T follicular helper cell (primary cell): ENCODE measurements at places on chromosomes 7 and 10.

DNA sequence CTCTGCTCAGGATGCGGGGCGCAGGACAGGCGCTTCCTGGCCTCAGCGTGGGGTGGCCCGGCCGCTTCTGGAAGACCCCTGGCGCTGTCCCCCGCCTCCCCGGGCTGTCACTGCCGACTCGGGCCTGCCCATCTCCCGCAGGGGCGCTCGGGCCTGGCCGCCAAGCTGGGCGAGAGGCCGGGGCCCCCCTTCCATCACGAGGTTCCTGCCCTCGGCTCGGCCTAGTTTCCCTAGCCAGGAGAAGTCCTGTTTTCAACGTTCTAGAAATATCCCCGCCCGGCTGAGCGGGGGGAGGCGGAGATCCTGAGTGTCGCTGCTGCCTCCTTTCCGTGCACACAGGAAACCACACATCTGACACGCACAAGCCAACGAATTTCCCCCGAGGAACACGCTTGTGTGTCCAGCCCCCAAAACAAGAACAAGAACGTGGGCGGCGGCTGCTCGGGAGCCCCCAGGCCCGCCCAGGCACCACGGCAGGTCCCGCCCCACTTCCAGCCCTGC, 33.7 kb downstream of the AP5Z1 start:
- no peak for DNase-seq

DNA sequence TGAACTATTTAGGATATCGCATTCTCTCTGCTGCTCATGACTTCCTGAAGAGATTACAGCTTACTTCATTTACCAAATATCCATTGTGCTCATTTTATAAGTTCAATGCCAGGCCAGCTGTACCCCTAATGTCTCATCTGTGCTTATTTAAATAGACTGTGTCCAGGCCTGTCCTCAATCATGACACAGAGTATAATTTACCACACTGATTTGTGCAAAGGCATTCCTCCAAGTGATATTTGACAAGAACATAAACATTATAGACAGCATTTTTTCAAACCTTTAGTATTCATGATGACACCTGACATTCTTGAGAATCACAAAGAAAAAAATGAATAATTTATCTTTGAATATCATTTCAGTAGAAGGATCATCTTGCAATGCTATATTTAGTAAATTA, 260.1 kb upstream of the SEMA3D start:
- no peak for DNase-seq

DNA sequence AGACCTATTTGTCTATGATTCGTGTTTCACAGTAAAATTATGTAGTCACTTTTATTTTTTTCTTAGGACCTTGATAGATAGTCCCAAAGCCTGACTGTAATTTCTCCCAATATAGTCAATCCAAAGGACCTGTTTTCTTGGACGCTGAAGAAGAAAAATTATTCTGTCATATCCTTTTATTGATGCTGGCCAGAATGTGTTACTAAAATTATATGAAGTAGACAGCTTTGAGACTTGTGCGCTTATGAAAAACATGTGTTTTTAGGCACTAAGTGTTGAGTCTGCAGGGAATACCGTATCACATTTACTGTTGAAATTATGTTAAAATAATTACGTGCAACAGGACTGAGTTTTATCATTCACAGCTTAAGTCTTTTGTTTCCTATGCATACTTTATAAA, 17.9 kb downstream of the TES start:
- no peak for DNase-seq

GRCh38 chr7:151327659-151328058, 14.0 kb upstream of the NUB1 start:
- no peak for DNase-seq

GRCh38 chr7:3107889-3108570, 64.4 kb upstream of the CARD11 start:
- no peak for DNase-seq

GRCh38 chr7:43791665-43792064, 33.2 kb downstream of the BLVRA start:
- DNase-seq = no peak

- no peak for DNase-seq
Observed at GRCh38 chr10:6296828-6297251, 94.1 kb downstream of the PFKFB3 start.

DNA sequence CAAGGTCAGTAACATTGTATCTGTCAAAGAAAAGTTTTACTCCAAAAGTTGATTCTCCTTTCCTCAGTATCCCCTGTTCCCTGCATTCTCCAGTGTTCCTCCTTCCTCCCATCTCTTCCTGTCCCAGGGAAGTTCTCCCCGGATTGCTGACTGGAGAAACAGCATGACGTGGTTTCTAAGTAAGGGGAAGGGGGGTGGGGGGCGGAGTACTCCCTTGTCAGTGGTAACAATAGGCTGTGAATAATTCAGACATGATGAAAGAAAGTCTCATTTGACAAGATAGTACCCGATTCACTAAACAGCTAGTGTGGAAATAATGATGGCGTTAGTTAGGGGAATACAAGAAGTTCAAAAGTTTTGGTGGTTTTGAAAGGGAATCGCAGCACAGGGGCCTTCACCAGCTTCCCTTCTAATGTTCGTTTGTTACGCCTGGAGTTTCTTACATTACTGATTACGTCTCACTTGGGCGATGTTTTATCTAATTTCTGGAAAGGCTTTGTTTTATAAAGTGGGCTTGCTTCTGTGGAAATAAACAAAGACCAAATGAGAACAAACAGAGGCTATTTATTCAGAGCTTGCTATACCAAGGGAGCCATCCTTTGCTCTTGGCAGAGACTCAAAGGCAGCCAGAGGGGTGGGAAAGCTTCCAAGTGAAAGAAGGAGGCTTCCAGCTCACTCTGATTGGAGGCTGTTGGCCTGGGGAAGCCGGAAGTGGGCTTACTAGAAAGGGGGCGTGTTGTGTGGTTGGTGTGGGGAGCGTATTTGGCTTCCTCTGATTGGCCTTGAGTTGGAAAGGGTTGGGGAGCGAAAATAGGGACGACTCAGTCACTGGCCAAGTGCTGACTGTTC, 453.7 kb downstream of the SDK1 start:
- no peak for DNase-seq

DNA sequence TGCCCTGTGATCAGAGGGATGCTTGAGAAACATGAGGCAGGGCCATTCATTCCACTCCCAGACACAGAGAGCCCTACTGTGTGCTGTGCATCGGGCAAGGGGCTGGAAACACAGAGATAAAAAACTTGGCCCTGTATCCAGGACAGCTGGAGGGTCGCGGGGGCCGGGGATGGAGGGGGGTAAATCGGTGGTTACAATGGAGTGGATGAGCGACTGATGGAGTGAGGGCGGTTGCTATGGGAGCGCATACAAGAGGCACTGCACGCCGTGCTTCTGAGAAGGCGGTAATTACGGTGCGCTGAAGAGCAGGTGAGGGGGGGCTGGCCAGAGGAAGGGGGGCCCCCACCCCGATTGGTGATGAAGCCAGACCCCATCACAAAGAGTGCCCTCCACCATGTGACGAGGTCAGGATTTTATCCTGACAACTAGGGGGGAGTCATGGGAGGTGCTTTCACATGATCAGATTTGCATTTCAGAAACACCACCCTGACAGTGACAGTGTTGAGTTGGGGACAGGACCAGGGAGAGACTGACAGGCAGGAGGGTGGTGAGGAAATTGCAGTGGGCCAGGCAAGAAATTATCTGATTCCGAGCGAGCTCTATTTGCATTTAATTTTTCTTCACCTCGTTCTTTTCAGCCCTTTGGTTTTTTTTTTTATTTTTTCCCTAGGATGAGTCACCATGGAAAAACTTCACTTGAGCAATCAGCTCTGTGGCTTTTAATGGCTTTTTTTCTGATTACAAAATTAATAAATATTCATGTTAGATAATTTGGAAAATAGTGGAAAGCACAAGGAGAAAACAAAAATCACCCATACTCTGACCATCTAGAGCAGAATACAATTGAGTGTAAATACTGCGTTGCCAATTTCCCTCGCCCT, 7.8 kb downstream of the CPA5 start:
- DNase-seq = no peak

DNA sequence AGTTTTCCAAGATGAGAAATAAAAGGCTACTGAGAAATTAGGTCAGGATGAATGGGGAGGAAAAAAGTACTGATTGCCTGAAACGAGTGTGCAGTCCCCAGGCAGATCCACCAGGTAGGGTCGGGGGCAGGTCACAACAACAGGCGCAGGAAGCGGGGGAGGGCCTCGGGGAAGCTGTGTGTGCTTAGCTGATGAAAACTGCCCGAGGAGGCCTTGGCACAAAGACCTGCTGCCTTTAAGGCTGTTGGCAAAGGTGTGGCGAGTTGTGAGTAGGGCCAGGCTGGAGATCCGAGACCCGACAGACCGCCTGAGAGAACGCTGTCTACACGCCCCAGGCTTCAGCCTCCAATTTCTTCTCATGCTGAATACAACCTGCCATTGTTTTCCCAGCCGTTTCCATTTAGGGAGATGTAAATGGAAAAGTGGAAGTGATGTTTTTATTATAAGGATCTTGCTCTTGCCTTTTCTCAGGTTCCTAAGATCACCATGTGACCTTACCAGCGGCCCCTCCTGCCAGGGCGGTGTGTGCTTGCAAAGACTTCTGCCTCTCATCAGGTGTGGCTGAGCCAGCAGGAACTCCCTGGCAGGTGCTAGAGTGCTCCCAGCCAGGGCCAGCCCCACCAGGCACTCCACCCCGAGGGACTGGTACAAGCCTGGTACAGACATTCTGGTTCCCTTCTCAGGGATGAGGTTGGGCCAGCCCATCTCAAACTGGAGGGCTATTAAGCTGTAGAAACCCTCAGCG, 60.8 kb downstream of the DLG5 start:
- DNase-seq = no peak

DNA sequence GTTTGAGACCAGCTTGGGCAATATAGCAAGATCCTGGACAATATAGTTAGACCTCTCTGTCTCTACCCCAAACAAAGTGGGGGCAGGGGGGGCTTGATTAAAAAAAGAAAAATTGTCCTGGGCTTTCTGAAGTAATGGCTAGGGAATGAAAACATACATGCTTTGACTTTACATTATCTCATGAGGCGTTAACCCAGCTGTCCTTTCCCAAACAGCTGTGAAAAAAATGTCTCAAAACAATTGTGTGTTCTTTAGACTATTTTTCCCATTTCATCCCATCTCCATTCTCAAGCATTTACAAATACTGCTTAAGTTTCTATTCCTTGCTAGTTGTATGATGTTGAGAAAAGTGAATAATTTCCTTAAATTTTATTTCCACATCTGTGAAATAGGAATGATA, 27.0 kb upstream of the CDK13 start:
- DNase-seq = no peak

DNA sequence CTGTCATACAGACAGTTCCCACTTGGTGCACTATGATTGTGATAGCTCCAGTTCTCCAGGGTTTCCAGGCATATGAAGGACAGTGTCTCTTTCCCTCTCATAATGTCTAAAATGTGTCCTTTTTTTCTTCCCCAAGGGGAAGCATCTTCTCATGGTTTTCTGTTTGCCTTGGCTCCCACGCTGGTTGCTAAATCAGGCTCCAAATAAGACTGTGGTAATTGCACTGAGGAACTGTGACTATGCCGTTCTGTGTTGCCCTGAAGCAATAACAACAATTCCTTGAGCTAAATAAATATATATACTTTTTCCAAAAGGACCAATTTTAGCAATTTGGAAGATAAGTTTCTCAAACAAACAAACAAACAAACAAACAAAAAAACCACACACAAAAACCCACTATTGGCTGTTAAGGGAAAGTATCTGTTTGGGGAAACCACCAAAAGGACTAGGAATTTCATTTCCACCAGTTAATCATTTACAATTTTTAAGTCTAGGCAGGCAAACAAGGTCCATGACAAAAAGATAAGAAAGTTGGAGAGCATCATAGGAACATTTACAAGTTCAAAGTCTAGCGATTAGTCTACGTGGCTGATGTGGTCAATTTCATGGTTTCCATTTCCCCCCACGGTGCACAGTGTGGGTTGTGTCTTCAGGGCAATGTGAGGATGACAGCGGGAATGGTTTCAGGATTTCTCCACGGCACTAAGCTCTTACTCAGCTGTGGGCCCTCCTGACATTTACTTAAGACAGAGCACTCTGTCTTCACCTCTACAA, 62.4 kb downstream of the THNSL1 start:
- DNase-seq = no peak

DNA sequence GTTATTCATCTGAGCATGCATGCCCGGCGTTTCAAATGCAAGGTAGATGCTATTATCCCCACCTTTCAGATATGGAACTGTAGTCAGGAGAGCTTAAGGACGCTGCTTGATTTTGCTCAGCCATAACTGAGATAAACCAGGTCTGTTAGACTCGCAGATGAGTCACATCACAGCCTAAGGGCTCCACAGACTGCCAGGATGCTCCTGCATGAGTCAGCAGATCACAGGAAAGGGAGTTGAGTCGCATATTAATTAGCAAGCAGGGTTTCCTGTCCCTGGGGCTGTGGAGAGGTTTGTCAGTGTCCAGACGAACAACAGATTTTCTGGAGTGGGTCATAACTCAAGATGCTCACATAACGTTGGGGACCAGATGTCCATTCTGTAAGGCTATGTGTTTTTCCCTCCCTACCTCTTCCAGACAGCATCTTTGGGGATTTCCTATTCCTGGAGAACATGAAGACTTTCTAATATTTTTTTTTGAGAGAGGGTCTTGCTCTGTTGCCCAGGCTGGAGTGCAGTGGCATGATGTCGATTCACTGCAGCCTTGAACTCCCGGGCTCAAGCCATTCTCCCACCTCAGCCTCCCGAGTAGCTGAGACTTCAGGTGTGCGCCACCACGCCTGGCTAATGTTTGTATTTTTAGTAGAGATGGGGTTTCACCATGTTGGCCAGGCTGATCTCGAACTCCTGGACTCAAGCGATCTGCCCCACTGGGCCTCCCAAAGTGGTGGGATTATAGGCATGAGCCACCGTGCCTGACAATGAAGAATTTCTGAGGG, 36.7 kb downstream of the PFKFB3 start:
- peak; percentile 14 for DNase-seq

- no peak for DNase-seq
Observed at GRCh38 chr7:25122373-25122772, 2.7 kb downstream of the CYCS start.

DNA sequence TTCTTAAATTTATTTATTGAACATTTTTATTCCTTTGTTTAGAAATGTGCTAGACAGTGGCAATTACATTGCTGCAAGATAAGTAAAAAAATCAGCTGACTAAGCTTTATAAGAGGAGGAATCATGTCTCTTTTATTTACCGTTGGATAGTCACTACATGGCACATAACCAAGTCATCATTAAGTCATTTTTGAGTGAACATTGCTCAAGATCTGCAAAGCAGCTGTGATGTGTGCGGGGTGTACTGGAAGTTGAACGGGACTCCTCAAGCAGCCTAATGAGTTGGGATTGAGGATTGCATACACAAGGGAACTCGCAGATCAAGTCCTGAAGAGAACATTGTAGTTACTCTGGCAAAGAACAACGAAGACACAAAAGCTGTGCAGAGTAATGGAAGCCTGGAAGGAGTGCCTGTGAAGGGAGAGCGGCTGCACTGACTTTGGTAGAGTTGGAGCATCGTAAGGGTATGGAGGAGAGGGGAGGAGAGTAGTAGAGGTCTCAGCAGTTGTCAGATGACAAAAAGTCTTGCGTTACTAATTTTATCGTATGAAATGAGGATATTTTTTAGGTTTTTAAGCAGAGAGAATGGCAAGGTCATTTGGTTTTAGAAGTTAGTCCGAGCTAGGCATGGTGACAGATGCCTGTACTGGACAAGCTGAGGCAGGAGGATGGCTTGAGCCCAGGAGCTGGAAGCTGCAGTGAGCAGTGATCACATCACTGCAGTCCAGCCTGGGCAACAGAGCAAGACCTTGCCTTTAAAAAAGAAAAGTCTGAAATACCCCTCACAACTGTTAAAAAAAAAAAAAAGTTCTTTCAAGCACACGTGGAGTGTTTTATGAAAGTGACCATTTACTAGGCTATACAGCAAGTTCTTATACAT, 95.1 kb downstream of the BMPR1A start:
- DNase-seq = no peak

- no peak for DNase-seq
Observed at GRCh38 chr7:28405662-28406061, 6.7 kb upstream of the CREB5 start.

- no peak for DNase-seq
Observed at GRCh38 chr10:24652381-24652957, 71.2 kb downstream of the ARHGAP21 start.
